ENCODE measurements at places on chromosomes 4 and X.

DNA sequence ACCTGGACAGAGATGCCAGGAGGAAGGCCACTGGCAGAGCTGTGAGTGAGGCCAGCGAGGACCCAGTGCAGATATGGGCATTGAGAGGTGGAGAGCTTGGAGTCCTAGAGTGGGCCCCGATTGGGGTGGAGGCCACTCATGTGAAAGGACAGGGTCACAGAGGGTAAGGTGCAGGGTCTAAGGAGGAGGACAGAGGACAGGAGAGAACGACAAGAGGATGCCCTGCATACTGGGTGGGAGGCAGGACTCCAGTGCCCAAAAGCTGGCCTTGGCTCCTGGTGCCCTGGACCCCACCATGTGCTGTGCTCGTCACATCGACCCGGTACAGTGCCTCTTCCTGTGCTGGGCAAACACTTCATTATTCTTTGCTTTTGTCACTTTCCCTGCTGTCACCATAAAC lies 66.7 kb downstream of the NAT8L start:
- no peak for DNase-seq

GRCh38 chr4:179196511-179196910 lies 1754.3 kb upstream of the AGA start:
- DNase-seq, result no peak

GRCh38 chr4:154743683-154744340 lies at the start of gene LRAT:
LRAT (plus strand) TSS chr4:154744000; CDS start chr4:154744327, 327 bp downstream.
- DNase-seq, result no peak

DNA sequence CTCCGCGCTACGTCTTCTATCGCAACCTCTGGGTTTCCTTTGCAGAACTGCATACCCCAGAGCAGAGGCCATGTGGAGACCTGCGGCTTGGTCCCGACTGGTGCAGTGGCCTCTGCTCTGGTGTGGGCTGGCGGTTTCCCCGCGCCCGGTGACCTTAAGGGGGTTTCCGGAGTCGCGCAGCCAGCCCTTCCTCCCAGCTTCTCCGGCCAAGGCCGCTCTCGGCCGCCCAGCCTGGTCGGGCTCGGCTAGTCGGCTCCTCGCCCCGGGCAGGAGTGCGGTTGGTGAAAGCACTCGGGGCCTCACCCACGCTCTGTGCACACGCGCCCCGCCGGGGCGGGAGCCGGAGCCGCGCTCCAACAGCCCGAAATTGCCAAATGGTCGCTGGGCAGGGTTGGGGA lies 84.9 kb downstream of the BCOR start:
- DNase-seq, result no peak

- DNase-seq, result peak; percentile 21
Observed at GRCh38 chr4:122700178-122700725, 32.3 kb upstream of the BBS12 start.

GRCh38 chr4:40908297-40908696 lies 158.5 kb downstream of the NSUN7 start:
- DNase-seq, result no peak

DNA sequence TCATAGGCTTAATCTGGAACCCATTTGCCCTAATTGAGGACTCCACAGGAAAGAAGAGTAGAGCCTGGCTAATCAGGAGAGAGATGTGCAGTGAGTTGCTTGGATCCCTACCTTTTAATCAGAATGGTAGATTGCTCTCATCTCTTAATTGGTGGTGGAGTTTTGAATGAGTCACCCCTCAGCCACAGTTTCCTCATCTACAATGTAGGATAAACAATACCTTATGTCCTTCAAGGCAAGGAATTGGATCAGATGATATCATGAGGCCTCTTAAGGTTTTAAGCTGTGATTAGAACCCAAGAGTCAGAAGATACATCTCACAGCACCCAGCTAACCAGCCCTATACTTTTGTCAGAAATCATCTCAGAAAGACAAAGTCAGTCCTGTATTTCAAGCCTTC lies 39.1 kb downstream of the PDGFRA start:
- no peak for DNase-seq

DNA sequence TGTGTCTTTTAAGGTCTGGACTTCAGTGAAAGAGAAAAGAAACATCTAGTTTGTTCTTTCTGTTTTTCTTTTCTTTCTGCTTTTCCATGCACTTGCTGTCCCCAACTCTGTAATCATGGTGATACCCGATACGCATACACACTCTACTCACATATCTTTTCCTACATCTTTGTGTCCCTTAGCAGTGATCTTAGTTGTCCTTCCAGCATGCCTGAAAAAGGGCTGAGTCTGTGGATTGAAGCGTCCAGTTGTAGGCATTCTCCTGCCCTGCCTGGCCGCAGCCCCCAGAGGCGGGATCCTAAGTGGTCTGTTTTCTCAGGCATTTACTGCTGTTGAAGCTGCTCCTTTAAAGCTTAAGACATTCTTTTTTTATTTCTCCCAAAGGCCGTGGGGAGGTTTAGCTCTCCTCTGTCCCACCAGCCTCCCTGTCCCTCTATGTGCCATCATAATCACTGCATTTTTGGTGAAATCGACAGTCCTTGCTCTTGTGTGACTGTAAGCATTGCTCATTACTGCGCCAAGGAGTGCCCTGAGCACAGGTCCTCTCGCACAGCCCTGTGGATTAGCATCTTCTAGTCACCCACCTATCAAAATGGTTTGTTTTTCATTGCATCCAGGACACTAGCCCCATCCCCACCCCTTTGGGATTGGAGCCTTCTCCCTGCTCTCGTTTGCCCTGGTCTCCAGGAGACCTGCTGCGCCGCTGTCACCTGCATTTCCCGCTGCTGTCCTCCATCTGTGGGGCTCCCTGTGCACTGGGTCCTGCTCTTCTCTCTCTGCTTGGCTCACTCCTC lies 4.4 kb downstream of the RGS12 start:
- DNase-seq, result no peak

- DNase-seq, result peak; percentile 19
Observed at GRCh38 chrX:110966839-110967238, 129.2 kb upstream of the PAK3 start.

- no peak for DNase-seq
Observed at GRCh38 chr4:99402765-99403164, 32.4 kb downstream of the ADH7 start.

- DNase-seq, result peak; percentile 54
Observed at GRCh38 chr4:23135792-23136645, 443.3 kb downstream of the GBA3 start.

DNA sequence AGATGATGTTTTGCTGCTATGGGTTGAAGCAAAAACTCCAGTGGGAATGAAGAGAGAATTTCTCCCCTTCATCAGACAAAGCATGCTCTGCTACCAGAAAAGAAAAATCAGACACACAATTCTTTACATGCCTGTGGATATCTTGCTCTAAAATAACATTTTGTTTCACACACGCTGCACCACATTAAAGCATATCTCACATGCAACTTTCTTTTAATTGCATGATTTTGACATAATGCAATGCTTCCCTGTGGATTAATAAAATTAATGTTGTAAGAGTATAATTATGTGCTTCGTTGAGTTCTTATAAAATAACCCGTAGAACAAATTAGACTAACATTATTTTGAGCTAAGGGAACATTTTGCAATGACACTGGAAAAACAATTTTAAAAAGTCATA lies 2230.7 kb downstream of the PCDH7 start:
- DNase-seq, result no peak

- DNase-seq, result peak; percentile 13
Observed at GRCh38 chrX:133726211-133726630, 259.2 kb downstream of the GPC3 start.

GRCh38 chr4:184434501-184435066 lies 39.8 kb downstream of the IRF2 start:
- no peak for DNase-seq

- DNase-seq, result no peak
Observed at GRCh38 chrX:9133426-9133825, 99.5 kb upstream of the FAM9B start.

GRCh38 chrX:46547857-46548256 lies 2.6 kb upstream of the ZNF674 start:
- no peak for DNase-seq

DNA sequence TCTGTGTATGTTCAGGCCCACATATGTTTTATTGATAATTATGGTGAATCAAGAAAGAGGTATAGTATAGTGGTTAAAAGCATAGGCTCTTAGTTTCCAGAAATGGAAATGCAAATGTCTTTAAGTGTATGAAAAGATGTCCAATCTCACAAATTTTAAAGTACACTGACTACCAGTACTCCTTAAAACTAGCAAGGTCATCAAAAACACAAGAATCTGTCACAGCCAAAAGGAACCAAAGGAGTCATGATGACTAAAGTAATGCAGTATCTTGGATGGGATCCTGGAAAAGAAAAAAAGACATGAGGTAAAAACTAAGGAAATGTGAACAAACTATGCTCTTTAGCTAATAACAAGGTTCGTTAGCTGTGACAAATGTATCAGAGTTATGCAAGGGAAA lies 661 bp upstream of the RBM41 start:
- DNase-seq, result no peak

DNA sequence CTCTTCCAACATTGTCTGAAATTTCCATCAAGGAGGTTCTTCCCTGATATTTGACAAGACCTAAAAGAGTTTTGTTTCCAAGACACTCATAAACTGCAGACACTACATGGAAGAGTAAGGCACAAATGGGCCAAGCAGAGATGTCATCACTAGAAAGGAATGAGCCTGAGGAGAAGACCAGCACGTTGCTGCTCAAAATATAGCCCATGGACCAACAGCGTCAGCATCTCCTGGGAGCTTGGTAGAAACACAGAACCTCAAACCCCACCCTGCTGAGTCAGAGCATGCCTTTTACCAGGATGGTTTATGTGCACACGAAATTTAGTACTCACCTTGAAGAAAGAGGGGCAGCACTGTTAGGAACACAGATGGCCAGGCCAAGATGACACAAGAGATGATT lies 128.7 kb upstream of the MID1 start:
- no peak for DNase-seq

GRCh38 chr4:24774452-24774851 lies 20.9 kb upstream of the SOD3 start:
- DNase-seq, result no peak

DNA sequence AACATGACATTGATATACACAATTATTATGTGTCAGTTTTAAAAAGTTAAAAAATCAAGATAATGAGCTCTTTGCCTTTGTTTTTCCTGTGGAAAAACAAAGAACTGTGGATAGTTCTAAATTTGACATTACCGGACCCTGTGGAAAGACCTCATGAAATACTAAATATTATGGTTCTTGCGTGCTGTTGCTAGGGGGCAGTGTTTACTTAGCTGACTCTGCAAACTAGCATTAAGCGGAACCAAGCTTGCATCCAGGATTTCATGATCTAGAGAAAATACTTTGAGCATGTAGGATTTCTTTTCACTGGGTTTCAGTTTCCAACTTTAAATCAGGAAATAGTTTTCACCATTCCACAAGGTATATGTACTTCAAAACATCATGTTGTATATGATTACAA lies 33.6 kb downstream of the CLCN4 start:
- peak; percentile 42 for DNase-seq

- no peak for DNase-seq
Observed at GRCh38 chr4:127580300-127580699, 52.5 kb upstream of the INTU start.

- no peak for DNase-seq
Observed at GRCh38 chr4:151035328-151035727, 20.2 kb upstream of the LRBA start.

GRCh38 chrX:87663421-87663820 lies 145.8 kb downstream of the KLHL4 start:
- peak; percentile 5 for DNase-seq

- DNase-seq, result no peak
Observed at GRCh38 chrX:40928076-40928475, 157.2 kb upstream of the USP9X start.

DNA sequence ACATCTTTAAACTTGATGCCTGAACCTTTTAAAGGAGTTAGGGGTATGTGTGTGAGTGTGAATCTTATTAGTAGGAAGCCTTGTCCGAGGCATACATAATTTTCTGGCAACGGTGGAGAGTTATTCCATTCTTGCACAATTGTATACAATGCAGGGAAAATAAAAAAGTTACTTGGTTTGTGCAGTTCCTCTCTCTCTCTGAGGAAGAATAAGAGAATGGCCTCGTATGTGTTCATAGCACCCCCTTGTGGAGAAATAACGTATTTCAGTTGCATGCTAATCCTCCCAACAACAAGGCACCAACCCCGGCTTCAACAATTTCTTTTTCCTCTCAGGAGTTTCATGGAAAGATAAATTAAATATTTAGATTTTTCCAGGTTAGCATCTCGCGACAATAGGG lies 33.7 kb upstream of the FGF13 start:
- peak; percentile 17 for DNase-seq

- no peak for DNase-seq
Observed at GRCh38 chrX:153974003-153974725, 1.6 kb downstream of the TMEM187 start.

DNA sequence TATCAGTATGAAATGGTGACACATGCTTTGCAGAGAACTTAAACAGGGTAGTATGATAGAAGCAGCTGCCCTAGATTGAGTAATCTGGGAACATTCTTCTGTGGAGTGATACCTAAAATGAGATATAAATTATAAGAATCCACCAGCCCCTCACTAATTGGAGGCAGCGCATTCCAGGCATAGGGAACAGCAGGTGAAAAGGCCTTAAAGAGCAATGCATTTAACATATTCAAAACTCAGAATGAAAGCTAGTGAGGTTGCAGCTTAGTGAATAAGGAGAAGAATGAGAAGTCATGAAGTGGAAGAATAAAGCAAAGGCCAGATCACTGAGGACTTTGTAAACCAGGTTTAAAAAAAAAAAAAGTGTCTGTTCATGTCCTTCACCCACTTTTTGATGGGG lies 4.9 kb upstream of the ODAM start:
- DNase-seq, result no peak

GRCh38 chrX:39309721-39310152 lies 508.5 kb downstream of the MID1IP1 start:
- no peak for DNase-seq

DNA sequence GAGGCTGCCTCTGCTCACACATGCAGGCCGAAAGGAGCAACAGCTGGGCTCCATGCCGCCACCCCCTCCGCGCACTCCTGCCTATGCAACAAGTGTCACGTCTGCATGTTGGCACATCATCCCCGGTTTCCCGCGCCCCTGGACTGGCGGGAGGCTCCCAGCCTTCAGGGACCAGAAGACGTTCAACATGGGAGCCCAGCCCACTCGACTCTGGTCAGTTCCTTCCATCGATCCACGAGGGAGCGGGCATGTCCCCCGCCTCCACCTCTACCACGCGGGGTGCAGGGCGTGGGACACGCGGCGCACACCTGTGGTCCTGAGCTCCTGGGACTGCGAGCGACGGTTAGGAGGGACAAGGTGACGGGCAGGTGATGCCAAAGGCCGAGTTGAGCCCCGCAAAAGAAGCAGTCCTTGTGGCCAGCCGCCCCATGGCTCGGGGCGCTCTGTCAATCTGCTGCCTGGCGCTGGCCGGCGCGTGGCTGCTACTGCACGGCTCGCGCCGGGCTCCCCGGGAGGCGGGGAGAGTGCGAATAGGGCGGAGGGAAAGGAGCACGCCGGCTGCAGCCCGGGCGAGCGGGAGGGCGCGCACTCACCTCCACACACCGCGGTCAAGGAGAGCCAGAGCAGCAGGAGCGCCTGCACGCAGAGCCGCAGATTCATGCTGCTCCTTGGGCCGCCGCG lies 645 bp downstream of the APLN start:
- DNase-seq, result no peak

- DNase-seq, result no peak
Observed at GRCh38 chrX:10714531-10714930, 94.1 kb upstream of the MID1 start.

- no peak for DNase-seq
Observed at GRCh38 chr4:17812125-17812524, 1.3 kb downstream of the NCAPG start.
